Muscle of leg (tissue), 16 donors: ENCODE measurements at places on chromosomes 1 and 21. TPM values are rescaled to one million over a fixed set of nuclear protein-coding genes. Genes with fewer than 3 reads are reported as not detected.

DNA sequence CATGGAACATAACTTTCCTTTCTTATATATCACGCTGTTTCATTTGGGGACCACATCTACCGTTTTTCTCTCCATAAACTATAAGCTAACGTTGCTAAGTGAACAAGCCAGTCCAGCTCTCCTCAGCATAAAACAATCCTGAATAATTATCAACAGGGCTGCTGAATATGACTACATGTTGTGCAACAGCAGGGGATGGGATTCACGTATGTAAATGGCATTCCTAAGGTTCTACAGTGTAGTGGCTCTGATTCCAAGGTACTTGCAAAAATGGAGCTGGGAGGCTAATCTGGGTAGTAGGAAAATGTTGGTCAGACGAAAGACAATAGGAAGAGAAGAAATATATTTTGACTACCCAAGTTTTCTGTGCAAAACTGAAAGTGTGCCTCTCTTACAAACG lies 262.8 kb downstream of the RWDD3 start:
- H3K27ac ChIP-seq: no peak overlapping the region
- H3K27me3 ChIP-seq: no peaks in the 10 kb centered on the region
- peaks cover 2% of the 10 kb centered on the region for H3K4me1 ChIP-seq
- DNase-seq: no peak

GRCh38 chr1:50023292-50024159 lies at the start of gene AGBL4:
TSS of gene AGBL4 (minus strand) at chr1:50023954.
- peaks cover 5% of the 10 kb centered on the region for H3K4me1 ChIP-seq
- DNase-seq: peak; percentile 50
- H3K27me3 ChIP-seq: peaks cover 12% of the 10 kb centered on the region

GRCh38 chr1:52938183-52938451 lies 11.0 kb downstream of the SCP2 start:
- H3K4me1 ChIP-seq: no peaks in the 10 kb centered on the region
- H3K27me3 ChIP-seq: no peaks in the 10 kb centered on the region
- H3K27ac ChIP-seq: no peak overlapping the region
- H3K4me3 ChIP-seq: no peak overlapping the region
- DNase-seq: no peak

The MPZ gene
- 21.9 TPM for total RNA-seq

DNA sequence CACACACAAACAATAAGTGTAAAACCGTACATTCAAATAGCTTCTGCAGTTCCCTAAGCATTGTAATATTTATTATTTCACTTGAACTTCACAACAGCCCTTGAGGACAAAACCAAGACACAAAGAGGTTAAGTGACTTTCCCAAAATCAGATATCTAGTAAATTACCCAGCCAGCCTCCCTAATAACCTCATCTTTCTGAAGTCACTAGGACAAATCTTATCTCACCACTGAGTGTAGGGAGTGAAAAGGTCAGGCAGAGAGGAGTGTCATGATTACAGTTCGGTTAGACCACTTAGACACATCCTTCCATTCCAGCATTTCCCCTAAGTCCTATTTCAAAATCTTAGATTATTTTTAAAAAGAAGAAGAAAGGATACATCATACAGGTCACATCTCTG lies 377.3 kb upstream of the NFIA start:
- H3K4me1 ChIP-seq: no peaks in the 10 kb centered on the region
- no peaks in the 10 kb centered on the region for H3K36me3 ChIP-seq
- no peak overlapping the region for H3K4me3 ChIP-seq
- H3K27ac ChIP-seq: no peak overlapping the region

DNA sequence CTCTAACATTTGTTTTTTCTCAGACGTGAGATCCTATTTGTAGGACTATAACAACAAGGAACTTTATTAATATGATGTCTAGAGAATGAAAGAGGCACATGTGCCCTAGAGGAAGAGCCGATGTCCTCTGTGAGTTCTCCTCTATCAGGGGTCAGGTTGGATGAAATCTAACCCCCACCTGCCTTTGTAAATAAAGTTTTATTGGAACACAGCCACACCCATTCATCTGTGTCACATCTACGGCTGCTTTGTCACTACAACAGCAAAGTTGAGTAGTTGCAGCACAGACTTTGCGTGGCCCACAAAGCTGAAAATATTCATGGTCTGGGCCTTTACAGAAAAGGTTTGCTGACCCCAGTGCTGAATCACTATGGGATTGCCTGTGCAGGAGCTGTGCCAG lies 571 bp upstream of the CAPN9 start:
- H3K4me1 ChIP-seq: peaks cover 24% of the 10 kb centered on the region
- DNase-seq: no peak
- no peaks in the 10 kb centered on the region for H3K36me3 ChIP-seq
- H3K27me3 ChIP-seq: no peaks in the 10 kb centered on the region
- H3K27ac ChIP-seq: no peak overlapping the region
